Heart right ventricle (tissue), 16 donors: ENCODE measurements at places on chromosomes 6 and 20. TPM values are rescaled to one million over a fixed set of nuclear protein-coding genes. Genes with fewer than 3 reads are reported as not detected.

THBS2 gene
- total RNA-seq = 9.6 TPM

IFNGR1 gene
- total RNA-seq = 76.5 TPM

RPS6KA2 gene
- total RNA-seq = 63.2 TPM

OR2H2 gene
- not detected for total RNA-seq

KCNB1 gene
- 1.1 TPM for total RNA-seq

OPRL1 gene
- total RNA-seq = 0.27 TPM

CLPSL1 gene
- total RNA-seq = not detected

COL12A1 gene
- total RNA-seq = 12.7 TPM

ACAT2 gene
- 5.0 TPM for total RNA-seq

GRCh38 chr6:168049706-168050224 is 29.2 kb downstream of the FRMD1 start:
- peaks cover 35% of the 10 kb centered on the region for H3K4me1 ChIP-seq
- no peaks in the 10 kb centered on the region for H3K27me3 ChIP-seq
- no peak overlapping the region for H3K27ac ChIP-seq
- no peaks in the 10 kb centered on the region for H3K36me3 ChIP-seq
- DNase-seq = no peak
- H3K4me3 ChIP-seq = no peak overlapping the region

DNA sequence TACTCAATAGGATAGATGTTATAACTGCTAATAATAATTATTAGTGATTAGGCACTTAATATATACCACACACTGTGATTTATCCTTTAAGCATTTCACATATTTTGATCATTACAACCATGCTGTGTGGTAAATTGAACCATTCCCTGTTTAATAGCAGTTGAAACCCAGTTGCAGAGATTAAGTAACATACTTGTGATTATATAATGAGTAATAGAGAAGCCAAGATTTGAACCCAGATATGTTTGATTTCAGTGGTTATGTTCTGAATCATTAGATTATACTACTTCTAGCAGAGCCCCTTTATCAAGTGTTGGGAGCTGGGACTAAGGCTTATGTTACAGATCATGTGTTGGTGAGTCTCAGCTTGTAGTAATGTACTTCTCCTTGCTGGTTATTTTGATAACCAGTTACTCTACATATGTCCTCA is 44.1 kb downstream of the STK4 start:
- H3K27me3 ChIP-seq = no peaks in the 10 kb centered on the region
- no peak overlapping the region for H3K4me3 ChIP-seq
- peaks cover 11% of the 10 kb centered on the region for H3K4me1 ChIP-seq

DNA sequence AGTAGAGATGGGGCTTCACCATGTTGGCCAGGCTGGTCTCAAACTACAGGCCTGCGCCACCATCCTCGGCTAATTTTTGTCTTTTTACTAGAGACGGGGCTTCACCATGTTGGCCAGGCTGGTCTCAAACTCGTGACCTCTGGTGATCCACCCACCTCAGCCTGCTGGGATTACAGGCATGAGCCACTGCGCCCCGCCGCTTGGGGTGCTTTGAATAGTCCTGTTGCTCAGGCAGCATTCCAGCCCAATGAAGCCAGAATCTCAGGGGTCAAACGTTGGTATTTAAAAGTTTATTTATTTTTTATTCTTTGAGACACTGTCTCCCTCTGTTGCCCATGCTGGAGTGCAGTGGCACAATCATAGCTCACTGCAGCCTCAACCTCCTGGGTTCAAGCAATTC is 11.3 kb downstream of the MOCS3 start:
- DNase-seq = no peak
- no peaks in the 10 kb centered on the region for H3K4me1 ChIP-seq
- H3K27me3 ChIP-seq = no peaks in the 10 kb centered on the region
- H3K27ac ChIP-seq = no peak overlapping the region
- H3K36me3 ChIP-seq = no peaks in the 10 kb centered on the region

- H3K4me3 ChIP-seq = no peak overlapping the region
- H3K4me1 ChIP-seq = peaks cover 13% of the 10 kb centered on the region
- no peaks in the 10 kb centered on the region for H3K36me3 ChIP-seq
- H3K27me3 ChIP-seq = no peaks in the 10 kb centered on the region
- DNase-seq = no peak
Observed at GRCh38 chr6:137094411-137095008, 49.7 kb upstream of the IL20RA start.

GRCh38 chr6:27870291-27870870 is 41.8 kb downstream of the OR2B2 start:
- peaks cover 33% of the 10 kb centered on the region for H3K4me1 ChIP-seq
- H3K4me3 ChIP-seq = no peak overlapping the region
- DNase-seq = no peak
- H3K36me3 ChIP-seq = no peaks in the 10 kb centered on the region
- peaks cover 56% of the 10 kb centered on the region for H3K27me3 ChIP-seq

GRCh38 chr6:112338166-112338709 is 8.9 kb upstream of the RFPL4B start:
- DNase-seq = no peak
- no peak overlapping the region for H3K27ac ChIP-seq
- no peaks in the 10 kb centered on the region for H3K27me3 ChIP-seq
- no peaks in the 10 kb centered on the region for H3K4me1 ChIP-seq

GRCh38 chr6:116390581-116390980 is 19.8 kb downstream of the DSE start:
- H3K36me3 ChIP-seq = no peaks in the 10 kb centered on the region
- DNase-seq = no peak
- no peaks in the 10 kb centered on the region for H3K27me3 ChIP-seq
- H3K4me1 ChIP-seq = peaks cover 42% of the 10 kb centered on the region
- H3K4me3 ChIP-seq = no peak overlapping the region

DNA sequence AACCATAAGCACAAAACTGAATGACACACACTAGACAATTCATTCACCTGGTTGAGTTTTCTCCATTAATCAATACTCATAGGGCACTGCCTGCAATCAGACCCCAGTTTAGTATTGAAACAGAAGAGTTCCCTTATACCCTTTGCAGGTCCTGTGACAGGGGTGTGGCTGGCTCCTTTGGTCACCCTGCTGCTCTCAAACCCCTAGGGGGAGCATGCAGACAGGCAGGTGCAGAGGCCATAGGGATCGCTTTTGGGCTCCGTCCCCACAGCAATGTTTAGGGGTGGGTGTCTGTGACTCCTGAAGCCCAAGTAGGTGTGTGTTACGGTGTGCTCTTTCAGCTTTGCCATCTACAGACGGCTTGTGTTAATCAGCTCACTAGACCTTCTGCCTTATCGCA is 210.4 kb downstream of the CENPW start:
- H3K27ac ChIP-seq = no peak overlapping the region
- no peaks in the 10 kb centered on the region for H3K36me3 ChIP-seq
- no peak overlapping the region for H3K4me3 ChIP-seq
- no peak for DNase-seq

DNA sequence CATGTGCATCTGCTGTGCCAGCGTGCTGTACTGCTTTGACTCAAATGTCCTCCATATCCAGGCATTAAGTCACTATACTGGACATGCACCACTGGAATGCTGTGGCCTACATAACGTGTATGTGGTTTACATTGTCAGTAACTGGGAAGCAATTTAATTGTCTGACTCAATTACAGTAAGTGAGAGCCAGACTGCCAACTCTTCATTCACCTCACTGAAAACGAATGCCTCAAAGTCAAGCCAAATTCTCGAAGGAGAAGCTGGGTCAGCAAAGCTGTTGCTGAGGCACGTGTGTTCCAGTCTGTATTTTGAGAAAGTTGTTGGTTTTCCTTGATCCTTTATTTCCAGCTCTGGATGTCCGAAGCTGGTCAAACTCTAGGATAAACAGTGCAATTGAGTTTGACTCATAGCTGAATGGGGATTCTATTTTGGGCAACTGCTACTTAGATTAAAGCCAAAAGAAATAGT is 534.3 kb downstream of the COL12A1 start:
- DNase-seq = no peak
- no peaks in the 10 kb centered on the region for H3K36me3 ChIP-seq
- no peak overlapping the region for H3K4me3 ChIP-seq
- no peaks in the 10 kb centered on the region for H3K4me1 ChIP-seq

- H3K36me3 ChIP-seq = peaks cover 27% of the 10 kb centered on the region
- DNase-seq = no peak
- H3K27ac ChIP-seq = no peak overlapping the region
- H3K4me3 ChIP-seq = no peak overlapping the region
- no peaks in the 10 kb centered on the region for H3K27me3 ChIP-seq
Observed at GRCh38 chr20:37980383-37980782, 52.9 kb downstream of the TTI1 start.

DNA sequence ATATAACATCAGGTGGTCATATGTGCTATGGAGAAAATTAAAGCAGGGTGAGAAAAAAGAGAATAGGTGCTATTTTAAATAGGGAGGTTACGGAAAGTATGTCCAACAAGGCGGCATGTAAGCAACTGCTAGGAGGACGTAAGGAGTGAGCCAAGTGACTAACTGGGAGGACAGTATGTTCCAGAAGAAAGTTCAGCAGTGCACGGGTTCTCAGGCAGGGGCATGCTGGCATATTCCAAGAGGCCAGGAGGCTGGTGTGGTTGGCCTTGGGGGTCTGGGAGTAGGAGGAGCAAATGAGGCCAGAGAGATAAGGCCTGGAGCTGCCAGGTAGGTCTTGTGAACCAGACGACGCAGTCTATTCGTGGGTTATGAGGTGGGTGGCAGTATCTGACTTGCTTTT is 112.4 kb downstream of the ARMC2 start:
- no peak overlapping the region for H3K4me3 ChIP-seq
- H3K27me3 ChIP-seq = no peaks in the 10 kb centered on the region
- no peak overlapping the region for H3K27ac ChIP-seq

DNA sequence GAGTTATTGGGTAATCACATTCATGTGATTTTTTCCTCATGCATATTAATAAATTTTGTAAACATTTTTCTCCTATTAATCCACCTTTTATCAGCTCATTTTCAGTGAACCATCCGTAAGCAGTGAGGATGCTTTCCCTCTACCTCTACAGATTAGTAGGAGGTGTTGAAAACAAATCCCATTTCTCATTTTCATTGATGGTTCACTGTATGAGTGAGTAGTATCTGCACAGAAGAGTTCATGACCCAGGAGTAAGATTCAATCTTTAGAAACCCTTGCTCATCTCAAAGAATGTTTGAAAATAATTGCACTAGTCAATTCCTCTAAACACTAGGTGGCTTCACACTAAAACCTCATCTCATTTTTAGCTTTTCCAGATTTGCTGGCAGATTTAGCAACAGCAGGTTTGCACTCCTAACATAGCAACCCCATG is 440.0 kb downstream of the HAO1 start:
- no peak for DNase-seq
- H3K4me1 ChIP-seq = no peaks in the 10 kb centered on the region
- no peaks in the 10 kb centered on the region for H3K27me3 ChIP-seq
- H3K36me3 ChIP-seq = no peaks in the 10 kb centered on the region
- H3K4me3 ChIP-seq = no peak overlapping the region
- no peak overlapping the region for H3K27ac ChIP-seq

GRCh38 chr6:70547313-70547712 is 19.4 kb upstream of the SDHAF4 start:
- no peak overlapping the region for H3K27ac ChIP-seq
- H3K27me3 ChIP-seq = no peaks in the 10 kb centered on the region
- DNase-seq = no peak

DNA sequence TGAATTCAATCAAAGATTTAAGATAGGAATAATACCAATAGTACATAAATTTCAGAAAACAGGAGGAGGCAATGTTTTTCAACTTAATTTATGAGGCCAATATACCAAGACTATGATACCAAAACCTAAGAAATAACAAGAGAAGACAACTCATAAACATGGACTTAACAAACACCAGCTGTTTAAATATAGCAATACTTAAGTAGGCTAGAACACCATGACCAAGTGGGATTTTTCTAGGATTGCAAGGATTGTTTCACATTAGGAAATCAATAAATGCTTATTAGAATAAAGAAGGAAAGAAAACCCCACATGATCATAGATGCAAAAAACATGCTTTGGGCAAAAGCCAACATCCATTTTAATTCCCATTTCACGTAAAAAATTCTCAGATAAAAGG is 355.1 kb downstream of the EPM2A start:
- DNase-seq = no peak
- no peaks in the 10 kb centered on the region for H3K4me1 ChIP-seq
- no peak overlapping the region for H3K27ac ChIP-seq
- H3K27me3 ChIP-seq = no peaks in the 10 kb centered on the region
- H3K36me3 ChIP-seq = no peaks in the 10 kb centered on the region
- H3K4me3 ChIP-seq = no peak overlapping the region

DNA sequence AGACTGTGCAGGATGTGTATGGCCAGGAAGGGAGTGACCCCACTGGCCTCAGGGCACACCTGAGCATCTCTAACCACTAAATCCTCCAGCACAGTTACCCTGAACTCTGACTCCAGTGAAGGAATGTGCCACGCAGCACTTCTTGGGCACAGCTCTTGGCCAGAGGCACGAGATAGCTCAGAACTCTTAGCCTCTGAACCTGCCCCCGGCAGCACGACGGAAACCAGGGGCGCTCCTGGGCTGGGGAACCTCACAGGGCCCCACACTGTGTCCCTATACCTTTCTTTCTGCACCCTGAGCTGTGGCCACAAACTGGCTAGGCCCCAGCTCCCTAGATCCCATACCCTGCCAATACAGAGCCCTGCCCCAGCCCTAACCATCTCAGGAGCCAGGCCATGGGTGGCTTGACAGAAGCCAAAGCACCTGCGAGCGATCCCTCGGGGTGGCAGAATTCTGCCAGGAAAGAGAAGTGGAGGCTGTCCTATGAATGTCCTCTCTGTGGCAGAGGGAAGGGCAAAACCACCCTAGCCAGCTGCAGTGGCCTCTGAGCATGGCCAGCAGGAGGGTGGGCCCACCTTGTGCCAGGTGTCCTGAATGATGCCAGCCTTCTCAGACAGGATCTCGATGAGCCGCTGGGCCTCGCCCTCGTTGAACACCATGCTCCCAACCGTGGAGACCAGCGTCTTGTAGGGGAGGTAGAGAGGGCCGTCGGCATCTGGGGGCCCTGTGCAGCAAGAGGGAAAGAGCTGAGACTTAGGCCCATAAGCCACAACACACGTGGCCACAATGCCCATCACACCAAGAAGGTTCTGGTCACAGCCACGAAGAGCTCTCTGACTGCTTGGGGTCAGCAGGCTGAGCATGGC is 39.4 kb downstream of the RRBP1 start:
- H3K4me1 ChIP-seq = peaks cover 83% of the 10 kb centered on the region
- H3K27me3 ChIP-seq = no peaks in the 10 kb centered on the region
- H3K36me3 ChIP-seq = no peaks in the 10 kb centered on the region
- no peak overlapping the region for H3K4me3 ChIP-seq
- H3K27ac ChIP-seq = no peak overlapping the region
- no peak for DNase-seq

DNA sequence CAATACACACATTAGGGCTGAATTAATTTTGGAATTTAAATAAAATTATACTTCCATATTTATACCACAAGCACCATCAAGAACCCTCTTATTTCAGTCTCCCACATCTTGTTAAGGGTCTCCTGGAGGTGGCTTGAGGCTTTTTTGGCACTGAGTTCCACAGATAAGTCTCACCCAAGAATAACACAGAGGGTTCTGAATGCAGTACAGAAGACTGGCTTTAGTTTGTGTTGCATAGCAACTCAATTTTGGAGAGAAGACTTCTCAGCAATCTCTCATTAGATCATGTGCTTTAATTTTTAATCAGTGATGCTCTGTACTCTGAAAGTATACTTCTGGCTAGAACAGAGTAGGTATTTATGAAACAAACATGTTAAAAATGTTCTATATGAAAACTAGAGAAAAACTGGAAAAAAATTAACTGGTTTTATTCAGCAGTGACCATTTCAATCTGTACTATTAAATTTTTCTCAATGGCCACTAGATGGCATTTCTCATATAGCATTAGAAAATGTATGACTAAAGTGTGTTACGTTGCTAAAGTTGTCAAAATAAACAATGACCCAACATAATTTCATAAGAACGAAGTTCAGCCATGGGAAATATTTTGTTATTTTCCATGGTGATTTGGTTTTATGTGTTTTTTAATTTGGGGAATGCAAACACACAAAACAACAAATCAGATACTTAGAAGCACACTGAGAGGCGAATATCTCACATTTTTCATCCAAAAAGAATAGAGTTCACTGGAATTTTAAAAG is 32.7 kb upstream of the MAP7 start:
- no peak overlapping the region for H3K4me3 ChIP-seq
- H3K36me3 ChIP-seq = peaks cover 49% of the 10 kb centered on the region
- DNase-seq = no peak
- H3K27me3 ChIP-seq = no peaks in the 10 kb centered on the region
